Foreskin fibroblast (primary cell): ENCODE measurements at places on chromosomes 2 and 18.

DNA sequence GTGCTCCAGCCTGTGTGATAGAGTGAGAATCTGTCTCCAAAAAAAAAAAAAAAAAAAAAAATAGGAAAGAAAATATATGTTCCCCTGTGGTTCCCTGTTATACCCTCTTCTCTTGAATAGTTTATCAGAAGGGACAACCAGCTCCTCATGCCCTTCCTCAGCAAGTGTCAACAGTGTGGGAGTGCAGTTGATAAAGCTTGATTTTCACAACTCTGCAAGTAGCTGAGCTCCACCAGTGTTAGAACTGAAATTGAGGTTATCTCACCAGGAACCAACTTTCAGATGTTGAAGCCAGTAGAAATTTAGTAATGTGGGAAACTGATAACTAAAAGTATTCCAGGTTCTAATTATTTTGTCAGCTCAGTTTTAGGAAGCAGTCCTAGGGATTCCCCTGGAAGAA, 25.1 kb downstream of the NEDD4L start:
- no peak for DNase-seq

DNA sequence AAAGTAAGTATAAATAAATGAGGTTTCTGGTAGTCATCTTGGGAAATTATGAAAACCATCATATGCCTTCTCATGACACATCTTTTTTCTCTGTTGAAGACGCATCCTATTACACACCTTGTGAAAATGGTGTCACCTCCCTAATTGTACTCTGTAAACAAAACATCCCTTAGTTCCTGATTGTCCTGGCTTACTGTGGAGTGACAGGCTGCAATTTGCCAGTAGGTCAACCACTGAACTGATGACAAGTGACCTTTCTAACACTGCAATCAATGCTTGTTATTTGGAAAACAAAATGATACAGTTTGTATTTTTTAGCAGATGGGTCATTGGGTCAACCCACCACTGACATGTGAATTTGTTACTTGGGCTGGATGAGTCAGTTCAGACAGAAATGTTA, 219.5 kb downstream of the PTPRM start:
- no peak for DNase-seq

DNA sequence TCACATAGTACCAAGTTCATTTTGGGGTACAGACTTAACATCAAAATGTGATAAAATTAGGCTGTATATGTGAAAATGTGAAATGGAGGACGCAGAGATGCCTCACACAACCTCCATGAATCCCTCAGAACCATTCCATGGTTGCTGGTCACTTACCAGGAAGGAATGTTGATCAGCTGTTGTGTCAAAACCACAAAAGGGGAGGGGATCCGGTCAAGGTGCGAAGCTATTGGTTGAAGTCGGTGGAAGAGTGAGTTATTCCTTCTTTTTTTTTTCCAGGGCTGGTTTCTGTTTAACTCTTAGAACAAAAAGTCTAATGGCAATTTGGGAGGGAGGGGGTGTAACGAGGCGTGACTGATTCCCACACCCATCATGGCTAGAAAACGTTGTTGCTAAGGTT, 32.3 kb upstream of the REG3A start:
- no peak for DNase-seq

DNA sequence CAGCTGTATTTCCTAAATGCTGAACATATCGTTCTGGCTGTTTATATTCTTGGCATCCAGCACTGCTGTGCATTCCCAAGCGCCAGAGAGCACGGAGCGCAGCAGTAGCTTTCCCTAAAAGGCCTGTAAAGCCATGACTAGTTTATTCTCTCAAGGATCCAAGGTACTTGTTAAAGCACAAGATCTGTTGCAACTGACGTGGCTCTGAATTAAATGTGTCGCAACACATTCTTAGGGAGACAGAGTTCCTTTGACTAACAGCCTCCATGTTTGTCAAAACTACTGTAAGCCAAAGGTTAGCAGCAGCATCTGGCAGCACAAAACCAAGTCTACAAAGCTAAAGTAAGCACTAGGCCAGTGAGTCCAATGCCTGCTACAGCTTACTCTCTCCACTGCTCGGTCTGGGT, 188.6 kb upstream of the FN1 start:
- DNase-seq = peak; percentile 98

DNA sequence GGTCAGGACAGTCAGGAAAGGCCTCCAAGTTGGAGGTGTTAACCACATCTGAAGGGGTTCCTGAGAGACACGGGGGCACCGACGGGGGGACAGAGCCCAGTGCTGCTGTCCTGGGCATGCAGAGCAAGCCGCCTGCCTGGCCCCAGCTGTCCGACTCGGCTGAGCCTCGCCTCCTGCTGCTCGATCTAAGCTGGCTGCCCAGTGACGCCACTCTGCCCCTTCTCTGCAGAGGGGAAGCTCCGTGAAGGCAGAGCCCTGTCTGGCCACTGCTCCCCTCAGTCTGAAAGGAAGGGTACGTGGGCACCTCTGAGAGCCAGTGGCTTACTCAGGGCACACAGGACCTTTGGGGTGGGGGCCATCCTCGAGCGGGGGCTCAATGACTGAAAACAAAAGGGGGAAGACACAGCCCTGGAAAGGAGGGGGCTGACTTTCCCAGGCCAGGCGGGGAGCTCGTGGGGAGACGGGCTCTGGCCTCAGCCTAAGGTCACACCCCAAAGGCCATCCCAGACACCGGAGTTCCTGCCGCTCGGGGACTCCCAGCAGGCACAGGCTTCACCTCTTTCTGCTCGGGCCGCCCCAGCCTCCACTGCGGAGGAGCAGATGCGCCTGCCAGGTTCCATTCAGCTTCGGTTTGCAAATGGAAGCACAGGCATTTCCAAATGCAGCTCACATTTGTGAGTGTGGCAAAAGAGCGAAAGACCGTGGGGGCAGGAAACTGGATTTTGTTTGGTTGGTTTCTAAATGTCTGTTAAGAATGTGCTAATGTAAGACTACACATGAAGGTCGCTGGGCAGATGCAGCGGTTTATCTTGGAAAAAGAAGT, 136.9 kb downstream of the HDAC4 start:
- DNase-seq = no peak

- DNase-seq = peak; percentile 49
Measured at GRCh38 chr2:106147159-106147558, 46.9 kb downstream of the UXS1 start.

- no peak for DNase-seq
Measured at GRCh38 chr18:37672932-37673595, 107.5 kb upstream of the CELF4 start.

DNA sequence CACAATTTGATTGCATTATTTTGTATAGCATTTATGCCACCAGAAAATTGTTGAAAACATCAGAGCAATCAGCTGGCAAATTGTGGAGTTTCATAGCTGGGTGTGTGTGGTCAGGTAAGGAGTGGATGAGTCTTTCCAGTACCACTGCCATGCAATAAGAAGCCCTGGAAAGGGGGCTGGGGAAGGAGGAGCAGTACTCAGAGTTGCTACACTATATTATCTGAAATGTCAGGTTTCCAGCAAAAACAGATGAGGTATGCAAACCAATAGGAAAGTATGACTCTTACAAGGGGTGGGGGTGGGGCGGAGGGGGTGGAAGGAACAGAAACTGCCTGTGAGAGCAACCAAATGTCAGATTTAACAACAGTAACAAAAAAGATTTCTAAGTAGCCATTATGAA, 112.2 kb downstream of the SOS1 start:
- DNase-seq = no peak

DNA sequence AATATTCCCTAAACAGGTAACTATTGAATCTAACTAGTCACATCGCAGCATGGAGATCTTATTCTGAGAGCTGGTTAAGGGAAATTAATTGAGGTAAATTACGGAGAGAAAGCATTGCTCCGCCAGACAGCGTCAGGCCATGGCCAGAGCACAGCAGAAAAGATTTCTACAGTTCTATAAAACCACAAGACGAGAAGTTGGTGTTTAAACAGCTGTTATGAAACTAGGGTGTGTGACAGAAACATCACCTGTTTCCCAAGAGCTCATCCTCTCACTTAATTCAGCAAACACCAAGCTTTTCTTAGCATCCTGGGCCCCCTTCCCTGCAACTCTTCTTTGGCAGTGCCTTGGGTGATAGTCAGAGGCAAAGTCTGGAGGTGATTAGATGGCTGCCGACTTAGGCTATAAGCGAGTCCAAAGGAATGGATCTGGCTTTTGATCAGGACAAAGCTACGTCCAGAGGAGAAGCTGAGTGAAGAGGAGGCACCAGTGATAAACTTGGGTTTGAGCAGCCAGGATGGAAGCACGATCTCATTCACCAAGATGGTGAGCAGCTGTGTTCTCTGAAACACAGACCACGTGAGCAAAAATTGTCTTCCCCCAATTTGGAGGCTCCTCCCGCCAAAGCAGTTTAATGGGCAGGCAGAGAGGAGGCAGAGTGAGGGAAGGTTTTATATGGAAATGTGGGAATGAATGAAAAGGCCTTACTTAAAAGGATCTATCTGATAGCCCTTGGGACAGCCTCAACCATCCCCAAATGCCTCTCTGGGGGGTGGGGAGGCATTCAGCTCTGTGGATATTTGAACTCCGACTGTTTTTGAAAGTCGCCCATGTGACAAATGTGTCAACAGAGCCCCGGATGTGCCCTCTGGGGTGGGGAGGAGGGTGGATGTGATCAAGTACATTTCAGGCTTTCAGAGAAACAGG, 57.8 kb downstream of the PKDCC start:
- DNase-seq = peak; percentile 70

GRCh38 chr2:229313591-229313990, 42.5 kb upstream of the PID1 start:
- DNase-seq = peak; percentile 78

DNA sequence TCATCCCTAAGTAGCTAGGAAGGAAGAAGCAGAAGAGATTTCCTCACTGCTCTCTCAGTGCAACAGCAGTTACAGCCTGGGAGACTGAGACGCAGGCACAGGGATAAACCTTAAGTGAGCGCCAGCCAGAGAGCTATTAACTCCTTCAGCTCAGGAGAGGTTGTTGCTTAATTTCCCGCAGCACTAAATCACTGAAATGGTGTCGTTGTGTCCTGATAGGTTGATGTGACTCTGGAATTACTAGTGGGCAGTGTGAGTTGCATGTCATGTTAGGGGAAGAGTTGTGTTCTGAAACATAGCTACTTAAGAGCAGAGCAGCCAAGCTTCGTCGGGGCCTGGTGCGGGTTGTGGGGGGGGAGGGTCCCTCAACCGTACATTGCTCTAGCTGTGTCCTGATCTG, 225.8 kb downstream of the NAPG start:
- no peak for DNase-seq

- DNase-seq = no peak
Measured at GRCh38 chr2:212142631-212143030, 396.0 kb downstream of the ERBB4 start.

- DNase-seq = no peak
Measured at GRCh38 chr2:239385096-239386000, 15.5 kb downstream of the HDAC4 start.

DNA sequence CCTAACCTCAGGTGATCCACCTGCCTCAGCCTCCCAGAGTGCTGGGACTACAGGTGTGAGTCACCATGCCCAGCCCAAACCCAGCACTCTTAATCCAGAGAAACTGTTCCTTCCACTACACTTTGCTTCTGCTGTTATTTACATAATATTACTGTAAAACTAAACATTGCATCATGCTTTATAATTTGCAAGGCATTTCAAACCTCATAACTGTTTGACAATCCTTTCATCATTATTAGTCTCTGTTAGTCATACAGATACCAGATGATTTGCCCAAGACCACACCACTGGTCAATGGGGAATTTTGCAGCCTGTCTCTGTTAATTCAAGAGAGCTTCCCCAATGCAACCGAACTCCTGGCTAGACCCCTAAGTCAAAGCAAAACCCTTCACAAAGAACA, 338.3 kb downstream of the ALK start:
- DNase-seq = no peak

DNA sequence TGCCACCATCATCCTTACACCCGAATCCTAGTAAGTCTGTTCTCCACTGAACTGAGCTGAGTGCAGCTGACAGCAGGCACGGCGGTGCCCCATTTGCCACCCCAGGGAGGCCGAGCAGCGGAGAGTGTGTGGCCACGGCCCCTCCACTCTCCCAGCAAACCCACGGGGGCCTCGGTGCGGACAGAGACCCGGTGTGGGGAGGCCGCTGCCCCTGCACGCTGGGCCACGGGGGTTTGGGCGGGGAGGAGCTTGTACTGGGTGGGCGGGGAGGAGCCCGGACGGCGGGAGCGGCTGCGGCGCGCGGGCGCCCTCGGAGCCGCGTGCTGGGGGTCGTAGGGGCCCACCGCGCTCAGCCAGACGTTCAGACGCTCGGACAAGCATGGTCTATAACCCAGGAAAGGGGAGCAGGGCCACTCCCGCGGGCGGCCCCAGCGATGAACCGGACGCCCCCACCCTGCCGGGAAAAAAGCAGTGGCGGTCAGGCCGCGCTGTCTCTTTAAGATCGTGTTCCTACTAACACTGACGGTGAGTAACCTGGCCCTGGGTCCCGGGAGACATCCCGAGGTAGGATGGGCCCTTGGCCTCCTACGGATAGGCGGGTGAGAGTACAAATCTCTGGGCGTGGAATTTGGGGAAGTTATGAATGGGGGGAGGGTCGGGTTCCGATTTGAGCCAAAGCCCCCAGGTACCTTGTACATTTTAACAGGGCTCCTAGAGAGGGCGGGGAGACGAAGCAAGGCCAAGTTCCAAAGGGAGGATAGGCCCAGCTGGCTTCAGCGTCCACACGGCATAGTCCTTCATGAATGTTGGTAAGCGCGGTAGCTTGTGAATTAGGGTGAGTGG, at the start of gene ITPRIPL1:
TSS of gene ITPRIPL1 (plus strand) at position 277 of the 843 bp plus-strand sequence. CDS start at position 800, 523 bp downstream.
- DNase-seq = peak; percentile 51

DNA sequence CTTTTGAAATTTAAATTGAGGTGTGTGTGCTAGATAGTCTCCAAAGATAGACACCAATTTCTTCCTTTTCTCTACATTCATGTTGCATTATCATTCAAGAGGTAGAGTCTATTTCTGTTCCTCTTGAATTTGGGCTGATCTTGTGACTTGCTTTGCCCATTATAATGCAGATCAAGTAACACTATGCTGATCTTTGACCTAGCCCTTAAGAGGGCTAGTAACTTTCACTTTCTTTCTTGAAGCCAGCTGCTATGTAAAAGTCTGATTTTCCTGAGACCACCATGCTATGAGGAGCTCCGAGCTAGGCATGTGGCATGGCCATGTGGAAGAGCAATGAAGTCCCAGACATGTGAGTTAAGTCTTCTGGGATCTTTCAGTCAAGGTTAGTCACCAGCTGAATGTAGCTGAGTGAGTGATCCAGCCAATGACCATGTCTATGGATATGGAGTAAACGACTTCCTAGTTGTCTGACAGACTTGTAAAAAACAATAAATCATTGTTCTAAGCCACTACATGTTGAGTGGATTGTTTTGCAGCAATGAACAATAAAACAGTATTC, 189.4 kb upstream of the CWC22 start:
- DNase-seq = no peak
